DMS 273 treated with DMSO at 0.1 percent for 48 hours (cell line): ENCODE measurements at places on chromosomes 7 and 10.

DNA sequence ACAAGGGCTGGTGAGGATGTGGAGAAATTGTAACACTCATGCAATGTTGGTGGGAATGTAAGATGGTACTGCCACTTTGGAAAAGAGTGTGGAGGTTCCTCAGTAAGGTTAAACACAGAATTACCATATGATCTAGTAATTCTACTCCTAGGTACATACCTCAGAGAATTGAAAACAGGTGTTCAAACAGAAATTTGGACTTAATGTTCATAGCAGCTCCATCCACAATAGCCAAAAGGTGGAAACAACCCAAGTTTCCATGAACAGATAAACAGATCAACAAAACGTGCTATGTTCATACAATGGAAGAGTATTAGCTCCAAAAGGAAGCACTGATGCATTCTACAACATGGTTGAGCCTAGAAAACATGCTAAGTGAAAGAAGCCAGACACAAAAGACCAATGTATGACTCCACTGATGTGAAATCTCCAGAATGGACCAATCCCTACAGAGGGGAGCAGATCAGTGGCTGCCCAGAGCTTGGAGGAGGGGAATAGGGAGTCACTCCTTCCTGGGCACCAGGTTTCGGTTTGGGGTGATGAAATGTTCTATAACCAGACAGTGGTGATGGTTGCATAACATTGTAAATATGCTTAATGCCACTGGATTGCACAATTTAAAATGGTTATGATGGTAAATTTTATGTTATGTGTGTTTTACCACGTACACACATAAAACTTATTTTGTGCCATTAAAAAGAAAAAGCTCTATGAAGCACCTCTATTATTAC lies 5.7 kb upstream of the WDR86 start:
- no peak for DNase-seq

GRCh38 chr10:30705625-30706149 lies 76.1 kb upstream of the LYZL2 start:
- DNase-seq = no peak

GRCh38 chr7:50632561-50633413 lies 67.6 kb upstream of the DDC start:
- peak; percentile 34 for DNase-seq

DNA sequence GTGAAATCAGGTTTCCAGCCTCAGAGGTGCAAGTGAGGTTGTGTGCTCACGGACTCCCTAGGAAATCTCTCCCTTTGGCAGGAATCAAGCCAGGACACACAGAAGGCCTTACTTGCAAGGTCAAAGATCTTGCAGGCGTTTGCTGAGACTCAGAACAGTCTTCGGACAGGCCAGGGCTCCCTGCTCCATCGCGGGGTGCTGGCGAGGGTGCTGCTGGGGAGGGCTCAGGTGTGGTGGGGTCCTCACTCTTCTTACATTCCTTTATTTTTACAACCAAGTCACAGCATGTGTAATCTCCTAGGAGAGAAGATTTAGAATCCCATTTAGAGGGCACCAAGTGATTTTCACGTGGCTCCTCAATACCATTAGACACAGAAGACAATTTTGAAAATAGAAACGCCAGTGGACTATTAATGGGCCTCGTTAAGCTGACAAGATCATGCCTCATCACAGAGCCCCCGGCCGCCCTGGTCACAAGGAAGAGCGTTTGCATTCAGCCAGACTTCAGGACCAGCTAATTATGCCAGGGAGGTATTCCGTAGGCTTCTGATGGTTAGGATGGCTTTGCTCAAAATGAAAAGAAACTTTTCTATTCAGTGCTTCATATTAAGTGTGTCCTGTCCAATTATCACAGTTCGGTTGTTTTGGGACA lies 73.1 kb upstream of the ADAM12 start:
- DNase-seq = no peak

DNA sequence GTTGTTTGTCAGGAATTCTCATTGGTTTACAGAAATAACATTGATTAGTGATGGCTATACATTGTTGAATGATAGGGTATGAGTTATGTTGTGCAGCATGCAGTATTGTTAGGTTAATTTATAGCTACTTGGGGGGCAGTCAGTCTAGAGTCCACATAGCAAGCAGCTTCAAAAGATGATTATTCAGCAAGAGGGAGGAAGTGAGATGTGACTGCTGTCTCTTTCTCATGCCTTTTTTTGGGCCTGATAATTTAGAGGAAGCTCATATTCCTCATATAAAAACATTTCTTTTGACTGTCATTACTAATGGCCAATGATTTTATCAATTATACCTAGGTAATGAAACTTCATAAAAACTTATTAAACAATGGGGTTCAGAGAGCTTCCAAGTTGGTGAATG lies 3.4 kb upstream of the TBRG4 start:
- DNase-seq = no peak

DNA sequence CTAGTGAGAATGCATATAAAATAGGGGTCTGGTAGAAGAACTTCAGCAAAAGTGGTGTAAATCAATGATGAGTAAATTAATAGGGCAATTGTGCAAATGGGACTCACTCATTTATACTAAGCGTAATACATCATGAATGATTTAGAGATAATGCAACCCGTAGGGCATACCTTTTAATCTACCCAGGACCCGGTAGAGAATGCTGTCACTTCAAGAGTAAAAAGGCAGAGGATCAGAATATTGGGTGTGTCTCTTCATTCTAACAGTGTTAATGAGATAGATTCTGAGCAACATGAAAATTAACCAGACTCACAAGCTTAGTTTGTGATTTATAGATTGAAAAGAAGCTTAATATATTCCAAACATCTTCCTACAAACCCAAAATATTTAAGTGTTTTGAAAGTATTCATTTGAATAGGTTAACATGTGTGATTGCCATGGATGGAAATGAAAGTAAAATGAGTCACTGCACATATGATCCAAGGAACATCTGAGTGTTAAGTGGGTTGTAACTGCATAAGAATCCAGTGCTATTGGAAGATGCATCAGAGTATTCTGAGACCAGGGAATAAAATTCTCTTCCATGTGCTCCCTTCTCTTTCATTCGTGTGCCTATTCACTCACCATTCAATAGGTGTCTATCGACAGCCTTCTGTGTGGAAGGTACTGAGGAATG lies 690.6 kb downstream of the AUTS2 start:
- DNase-seq = no peak

DNA sequence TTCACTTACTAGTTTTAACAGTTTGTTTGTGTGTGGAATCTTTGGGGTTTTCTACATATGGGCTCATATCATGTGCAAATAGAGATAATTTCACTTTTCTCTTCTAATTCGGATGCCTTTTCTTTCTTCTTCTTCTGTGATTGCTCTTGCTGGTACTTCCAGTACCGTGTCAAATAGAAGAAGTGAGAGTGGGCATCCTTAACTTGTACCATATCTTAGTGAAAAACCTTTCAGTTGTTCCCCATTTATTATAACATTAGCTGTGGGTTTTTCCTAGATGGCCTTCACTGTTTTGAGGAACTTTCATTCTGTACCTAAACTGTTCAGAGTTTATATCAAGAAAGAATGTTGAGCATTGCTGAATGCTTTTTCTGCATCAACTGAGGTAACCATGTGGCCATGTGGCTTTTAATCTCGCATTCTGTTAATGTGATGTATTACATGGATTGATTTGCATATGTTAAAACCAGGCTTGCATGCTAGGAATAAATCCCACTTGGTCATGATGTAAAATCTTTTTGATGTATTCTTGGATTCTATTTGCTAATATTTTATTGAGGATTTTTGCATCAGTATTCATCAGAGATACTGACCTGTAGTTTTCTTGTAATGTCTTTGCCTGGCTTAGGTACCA lies 78.7 kb downstream of the FAM107B start:
- DNase-seq = no peak

DNA sequence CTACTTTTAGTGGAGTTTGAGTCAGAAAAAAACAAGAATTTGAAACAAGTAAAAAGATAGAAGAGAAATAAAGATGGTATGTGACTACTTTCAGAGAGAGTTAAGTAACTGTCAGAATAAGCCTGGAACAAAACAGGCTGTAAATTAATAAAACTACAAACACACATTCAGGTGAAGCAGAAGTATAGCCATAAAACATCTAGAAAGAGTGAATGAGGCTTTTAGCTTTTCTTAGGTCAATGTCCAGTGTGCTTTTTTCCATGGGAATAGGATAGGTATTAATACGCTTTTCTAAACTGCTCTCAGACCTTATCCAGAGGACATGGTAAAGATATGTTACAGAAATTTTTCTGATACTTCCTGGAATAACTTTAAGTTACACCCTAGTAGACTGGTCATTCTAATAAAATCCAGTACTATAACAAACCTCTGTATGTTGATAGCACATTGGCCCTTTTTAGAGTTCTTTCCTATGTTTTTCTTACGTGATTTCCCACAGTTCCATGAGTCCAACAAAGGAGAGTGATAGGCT lies 23.3 kb downstream of the TMEM106B start:
- no peak for DNase-seq

- DNase-seq = no peak
These were observed 130.4 kb upstream of the BMPER start for GRCh38 chr7:33774762-33775523.

- peak; percentile 76 for DNase-seq
These were observed 24.7 kb upstream of the ADCYAP1R1 start for GRCh38 chr7:31027161-31027965.

GRCh38 chr7:98922392-98923187 lies 44.3 kb downstream of the TRRAP start:
- no peak for DNase-seq

DNA sequence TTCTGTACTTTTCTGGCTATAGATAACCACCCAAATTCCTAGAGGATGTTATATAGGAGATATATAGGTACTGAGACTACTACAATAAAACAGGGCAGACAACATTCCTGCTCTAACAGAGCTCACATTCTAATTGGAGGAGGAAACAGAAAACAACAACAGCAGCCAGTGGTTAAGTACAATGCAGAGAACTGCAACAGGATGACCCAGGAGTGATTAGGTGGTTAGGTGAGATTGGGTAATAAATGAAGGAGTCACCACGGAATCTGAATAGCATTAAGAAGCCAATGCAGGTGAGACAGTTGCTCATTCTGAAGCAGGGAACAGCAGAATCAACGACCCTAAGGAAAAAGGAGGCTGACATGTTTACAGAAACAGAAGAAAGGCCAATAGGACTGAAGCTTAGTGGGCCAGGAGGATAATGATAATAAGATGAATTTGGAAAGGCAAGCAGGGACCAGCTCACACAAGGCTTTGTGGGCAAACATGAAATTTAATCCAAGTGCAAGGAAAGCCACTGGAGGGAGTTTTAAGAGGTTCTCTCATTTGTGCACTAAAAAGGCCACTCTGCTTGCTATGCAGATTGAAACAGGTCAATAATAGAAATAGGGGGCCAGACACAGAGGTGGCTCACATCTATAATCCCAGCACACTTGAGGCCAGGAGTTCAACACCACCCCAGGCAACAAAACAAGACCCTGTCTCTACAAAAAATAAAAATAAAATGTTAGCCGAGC lies 16.9 kb upstream of the REEP3 start:
- DNase-seq = no peak

GRCh38 chr10:78976825-78977755 lies 91.7 kb upstream of the ZMIZ1 start:
- DNase-seq = no peak

GRCh38 chr7:66845379-66846095 lies 75.5 kb upstream of the TMEM248 start:
- no peak for DNase-seq

- no peak for DNase-seq
These were observed 30.6 kb downstream of the JMJD1C start for GRCh38 chr10:63434866-63435854.

- no peak for DNase-seq
These were observed 27.7 kb upstream of the LRRD1 start for GRCh38 chr7:92206672-92207071.

GRCh38 chr7:94149789-94150545 lies 145.8 kb upstream of the BET1 start:
- DNase-seq = no peak

DNA sequence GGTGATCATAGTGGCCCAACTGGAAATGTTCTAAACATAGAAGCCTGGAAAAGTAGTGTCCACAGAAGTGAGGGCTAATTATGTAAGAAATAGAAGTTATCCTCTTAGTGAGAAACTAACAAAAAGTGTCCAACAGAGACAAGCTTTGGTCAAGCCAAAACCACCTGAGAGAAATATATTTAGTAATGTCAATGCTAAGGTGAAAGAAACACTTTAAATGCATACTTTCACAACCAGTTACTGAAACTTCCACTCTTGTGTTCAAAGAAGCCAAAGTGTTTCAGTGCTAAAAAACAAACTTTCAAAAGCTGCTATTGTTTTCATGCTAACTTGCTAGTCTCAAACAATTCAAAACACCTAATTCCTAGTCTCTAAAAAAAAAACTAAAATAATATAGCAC lies 18.1 kb downstream of the RAB11FIP2 start:
- no peak for DNase-seq

DNA sequence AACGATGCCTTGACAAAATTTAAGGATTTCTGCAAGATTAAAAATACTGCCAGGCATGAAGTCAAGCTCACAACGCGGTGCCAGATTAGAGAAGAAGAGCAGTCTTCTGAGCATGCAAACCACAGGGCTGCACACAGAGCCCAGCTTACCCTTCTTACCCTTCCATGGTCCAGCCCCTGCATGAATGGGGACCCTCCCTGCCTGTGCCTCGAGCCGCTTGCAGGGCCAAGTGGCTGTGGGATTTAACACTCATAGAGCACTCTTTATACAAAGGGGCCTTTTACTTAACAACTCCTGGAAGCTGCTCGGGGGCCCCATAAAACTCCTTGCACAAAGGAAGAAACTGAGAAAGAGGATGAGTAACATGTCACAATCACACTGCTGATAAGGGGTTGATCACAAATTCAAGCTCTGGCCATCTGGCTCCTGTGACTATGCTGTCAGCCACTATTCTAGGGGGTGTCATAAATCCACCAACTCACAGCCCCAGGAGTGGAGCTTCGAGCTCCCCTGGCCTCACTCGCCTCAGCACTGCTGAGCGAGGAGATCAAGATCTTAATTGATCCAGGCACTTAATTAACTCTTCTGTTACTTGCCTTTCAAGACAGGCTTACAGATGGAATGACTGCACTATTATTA lies 514.8 kb downstream of the TNS3 start:
- no peak for DNase-seq

GRCh38 chr10:128751284-128751683 lies 625.1 kb upstream of the MKI67 start:
- DNase-seq = no peak

- peak; percentile 44 for DNase-seq
These were observed 3.9 kb downstream of the LMBR1 start for GRCh38 chr7:156889089-156889488.

DNA sequence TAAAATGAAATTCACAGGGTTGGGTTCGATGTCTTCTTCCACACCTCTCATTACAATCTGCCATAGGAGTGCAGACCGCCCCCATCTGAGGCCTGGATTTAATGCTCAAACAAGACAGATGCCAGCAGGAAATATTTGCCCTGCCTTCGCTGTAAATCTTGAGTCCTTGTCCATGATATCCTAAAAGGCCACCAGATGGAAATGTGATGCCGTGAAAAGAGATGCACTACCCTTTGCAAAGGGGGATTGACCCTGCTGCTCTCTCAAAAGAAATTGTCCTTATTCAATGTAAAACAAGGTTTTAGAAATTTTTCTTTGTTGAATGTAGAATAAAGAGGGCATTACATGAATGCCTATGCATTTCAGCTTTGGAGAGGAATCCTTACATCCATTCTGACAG lies 37.5 kb downstream of the AGAP4 start:
- DNase-seq = peak; percentile 7
